ENCODE measurements at places on chromosomes 11 and 22.

DNA sequence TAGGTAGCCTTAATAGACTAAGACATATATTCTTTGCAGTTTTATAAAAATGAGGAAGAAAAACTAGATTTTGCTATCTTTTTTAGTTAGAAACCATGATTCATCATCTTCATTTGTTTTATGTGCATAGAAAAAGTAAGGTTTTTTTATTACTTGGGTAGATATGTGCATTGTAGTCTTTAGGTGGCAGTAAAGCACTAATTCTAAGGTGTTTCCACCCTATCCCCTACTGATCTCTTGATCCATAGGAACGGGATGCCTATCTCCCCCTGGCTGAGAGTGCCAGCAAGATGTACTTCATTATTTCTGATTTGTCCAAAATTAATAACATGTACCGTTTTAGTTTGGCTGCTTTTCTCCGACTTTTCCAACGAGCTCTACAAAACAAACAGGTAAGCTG lies 148.1 kb downstream of the DYNC2H1 start:
- DNase-seq: no peak

DNA sequence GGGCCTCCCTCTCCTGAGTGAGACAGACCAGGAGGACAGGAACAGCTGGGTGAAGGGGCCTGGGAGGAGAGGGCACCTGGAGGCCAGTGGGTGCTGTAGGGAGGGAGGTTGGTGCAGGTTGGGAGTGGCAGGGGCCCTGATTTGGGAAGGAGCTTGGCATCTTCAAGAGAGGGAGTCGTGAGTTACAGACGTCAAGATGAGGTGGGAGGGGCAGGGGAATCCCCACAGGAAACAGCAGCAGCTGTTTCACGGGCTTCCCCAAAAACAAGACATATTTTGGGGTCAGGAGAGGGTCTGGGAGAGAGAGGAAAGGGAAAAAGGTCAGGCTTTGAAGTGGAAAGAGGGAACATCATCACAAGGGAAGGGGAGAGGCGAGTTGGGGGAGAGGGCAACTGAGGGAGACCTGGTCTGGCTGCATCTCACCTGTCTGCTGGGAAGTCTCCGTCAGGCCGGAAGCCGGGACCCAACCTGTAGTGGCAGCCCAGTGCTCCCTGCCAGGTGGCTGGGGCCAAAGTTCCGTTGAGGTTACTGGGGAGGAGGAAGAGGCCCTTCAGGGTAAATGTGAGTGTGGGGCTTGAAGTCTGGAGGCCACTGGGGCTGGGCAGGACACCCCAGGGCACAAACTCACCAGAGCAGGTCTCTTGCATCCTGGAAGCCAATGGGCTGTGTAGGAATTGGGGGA lies 4.4 kb downstream of the NAALADL1 start:
- DNase-seq: no peak

DNA sequence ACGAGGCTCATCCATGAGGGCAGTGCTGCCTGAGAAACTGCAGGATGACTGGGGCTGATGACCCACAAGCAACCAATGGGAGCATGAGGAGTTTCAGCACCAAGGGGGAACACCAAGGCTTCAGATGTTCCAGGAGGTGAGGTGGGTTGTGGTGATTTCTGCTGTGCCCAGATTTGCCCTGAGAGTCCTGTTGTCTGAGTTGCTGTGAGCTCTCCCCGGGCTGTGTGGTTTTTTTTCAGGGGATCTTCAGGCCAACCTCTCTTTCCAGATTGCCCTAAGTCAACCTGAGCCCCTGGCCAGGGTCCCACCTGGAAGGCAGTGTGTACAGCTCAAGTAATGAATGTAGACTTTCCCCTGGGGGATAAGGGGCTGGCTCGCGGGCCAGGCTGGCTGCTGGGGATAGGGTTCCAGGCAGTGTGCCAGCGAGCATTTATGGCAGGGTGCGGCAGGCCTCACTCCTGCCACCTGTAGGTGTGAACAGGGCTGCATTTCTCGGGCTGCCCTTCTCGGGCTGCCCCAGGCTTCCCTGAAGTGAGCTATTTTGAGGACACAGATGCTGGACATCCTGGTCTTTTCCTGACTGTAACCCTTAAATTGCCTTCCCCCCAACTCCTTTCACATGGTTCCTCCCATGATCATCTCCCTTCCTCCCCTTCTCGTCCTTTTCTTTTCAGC lies 9.8 kb downstream of the SLC22A6 start:
- no peak for DNase-seq

GRCh38 chr22:30931541-30932300 lies 36.9 kb downstream of the MORC2 start:
- DNase-seq: no peak

GRCh38 chr22:47767403-47767802 lies 1005.0 kb downstream of the TBC1D22A start:
- no peak for DNase-seq

DNA sequence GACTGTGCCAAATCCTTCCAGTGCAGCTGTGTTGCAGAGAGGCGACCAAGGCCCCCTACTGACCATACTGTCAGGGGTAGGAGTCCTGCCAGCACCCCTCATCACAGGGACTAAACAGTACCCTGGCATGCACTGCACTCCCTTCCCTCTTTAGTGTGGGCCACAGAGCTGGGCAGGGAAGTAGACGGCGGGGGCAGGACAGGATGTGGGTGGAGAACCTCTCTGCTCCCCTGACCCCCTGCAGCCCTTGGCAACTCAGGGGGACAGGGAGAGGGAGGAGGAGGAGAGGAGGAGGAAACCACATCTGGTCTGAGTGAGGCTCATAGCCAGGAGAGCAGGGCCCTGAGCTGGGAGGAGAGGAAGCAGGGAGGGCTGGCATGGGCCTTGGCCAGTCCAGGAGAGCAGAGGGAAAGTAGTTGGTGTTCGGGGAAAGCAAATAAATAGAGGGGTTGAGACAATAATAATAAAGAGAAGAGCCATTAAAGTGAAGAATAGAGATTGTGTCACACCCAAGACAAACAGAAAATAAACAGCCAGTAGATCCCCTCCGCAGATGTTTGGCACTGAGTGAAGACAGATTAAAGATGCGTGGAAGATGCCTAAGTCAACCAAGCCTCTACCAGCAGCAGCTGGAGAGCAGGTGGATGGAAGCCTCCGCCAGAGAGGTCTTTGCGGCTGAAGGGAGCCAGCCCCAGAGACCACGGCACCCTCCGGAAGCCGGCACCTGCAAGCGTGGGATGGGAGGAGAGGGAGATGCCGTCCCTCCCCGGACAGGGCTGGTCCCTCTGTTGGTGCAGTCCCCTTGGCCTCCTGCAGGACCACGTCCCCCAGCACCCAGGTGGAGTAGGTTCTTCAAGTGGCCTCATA lies 61.5 kb downstream of the RPUSD4 start:
- no peak for DNase-seq

- no peak for DNase-seq
Measured at GRCh38 chr22:35226958-35227647, 30.2 kb upstream of the HMGXB4 start.

DNA sequence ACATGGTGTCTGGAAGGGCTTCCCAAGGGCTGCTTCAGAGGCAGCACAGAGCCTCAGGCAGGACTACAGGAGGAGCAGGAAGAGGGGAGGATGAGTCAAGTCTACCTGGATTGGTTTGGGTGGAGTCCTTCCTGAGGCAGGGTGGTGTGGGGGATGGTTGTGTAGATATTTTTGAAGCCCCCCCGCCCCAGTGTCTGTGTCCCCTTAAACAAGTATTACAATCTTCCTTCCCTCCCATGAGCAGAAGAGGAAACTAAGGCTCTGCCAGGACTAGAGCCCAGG lies 34.7 kb upstream of the FCHSD2 start:
- no peak for DNase-seq

GRCh38 chr11:82718307-82718706 lies 15.4 kb downstream of the FAM181B start:
- no peak for DNase-seq

DNA sequence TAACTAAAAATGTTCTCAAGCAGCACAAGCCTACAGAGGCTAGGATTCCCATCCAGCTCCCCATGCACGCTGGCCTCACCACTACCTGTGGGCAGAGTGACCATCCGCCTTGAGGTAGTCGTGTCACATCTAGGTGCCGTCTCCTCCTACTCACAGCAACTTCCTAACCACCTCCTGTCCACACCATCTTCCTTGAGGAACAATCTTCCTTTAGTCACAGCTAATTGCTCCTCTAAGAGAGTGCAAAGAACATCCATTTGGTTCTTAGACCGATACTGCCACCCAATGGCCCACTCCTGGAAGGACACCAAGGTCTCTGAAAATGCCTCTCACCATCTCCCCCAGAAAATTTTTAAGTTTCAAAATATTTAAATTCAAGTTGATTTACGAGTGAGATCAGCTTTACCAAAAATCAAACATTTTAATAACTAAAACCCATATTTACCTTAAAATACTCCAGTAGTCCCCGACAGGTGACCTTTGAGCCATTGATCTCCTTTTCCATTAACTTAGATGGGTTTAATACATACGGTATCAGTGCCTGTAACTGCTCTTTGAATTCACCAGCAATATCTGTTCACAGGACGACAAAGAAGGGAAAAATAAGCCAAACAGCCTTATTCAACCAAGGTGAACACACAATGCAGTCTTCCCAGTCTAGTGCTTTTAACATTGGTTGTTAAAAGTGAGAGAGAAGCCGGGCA lies 21.7 kb upstream of the PLAAT3 start:
- DNase-seq: peak; percentile 18

DNA sequence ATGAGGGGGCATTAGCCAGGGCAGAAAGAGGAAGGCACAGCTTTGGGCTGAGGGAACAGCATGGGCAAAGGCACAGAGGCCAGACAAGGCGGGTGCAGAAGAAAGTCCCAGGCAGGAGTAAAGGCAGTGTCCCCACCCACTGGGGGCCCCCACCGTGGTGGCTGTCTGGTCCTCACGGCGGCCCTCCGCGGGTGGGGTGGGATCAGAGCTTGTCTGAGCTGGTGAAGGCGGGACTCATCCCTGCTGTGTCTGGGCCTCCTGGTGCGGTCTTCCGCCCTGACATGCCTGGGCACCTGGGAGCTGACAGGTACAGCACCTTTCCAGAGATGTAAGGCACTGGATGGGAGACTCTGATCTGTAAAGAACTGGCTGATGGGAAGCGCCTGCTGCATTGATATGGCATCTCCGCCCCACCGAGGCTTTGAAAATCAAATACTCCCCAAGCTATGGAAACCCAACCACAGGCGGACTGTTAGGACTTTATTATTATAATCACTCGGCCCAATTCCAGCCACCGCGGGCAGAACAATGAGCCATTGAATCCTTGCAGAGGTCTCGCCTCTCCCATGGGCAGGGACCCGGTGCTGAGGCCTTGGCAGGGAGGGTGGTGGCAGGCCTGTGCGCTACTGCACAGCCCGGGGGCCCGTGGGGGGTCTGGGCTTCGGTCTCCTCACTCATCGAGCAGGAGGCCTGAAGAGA lies 14.2 kb upstream of the GNB1L start:
- DNase-seq: no peak

DNA sequence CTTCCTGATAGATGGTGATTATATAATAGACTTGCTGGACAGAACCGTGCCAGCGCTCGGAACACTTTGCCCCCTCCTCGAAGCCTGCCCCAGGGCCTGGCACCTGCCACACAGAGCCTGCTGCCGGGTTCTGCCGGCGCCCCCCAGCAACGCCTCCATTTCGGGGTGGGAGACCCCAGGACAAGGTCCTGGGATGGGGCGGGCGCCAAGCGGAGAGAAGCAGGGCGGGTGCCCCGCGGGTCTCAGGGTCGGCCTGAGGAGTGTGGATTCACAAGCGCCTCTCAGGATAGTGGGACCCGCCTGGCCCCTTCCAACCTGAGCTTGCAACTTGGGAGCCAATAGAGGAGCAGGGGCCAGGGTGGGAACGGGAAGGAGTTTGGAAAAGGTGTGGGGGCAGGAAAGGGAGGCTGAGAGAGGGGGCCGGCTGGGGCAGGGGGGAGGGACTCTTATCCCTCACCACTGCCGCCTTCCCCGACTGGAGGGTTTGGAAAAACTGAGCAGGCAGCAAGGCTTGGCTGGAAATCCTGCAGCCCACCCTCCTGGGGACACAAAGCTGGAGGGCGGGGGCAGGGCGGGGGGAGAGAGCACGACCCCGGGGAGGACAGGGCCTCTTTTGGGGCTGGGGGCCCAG lies 3.3 kb upstream of the BCL9L start:
- DNase-seq: no peak

Data from stimulated activated CD8-positive, alpha-beta memory T cell treated with anti-CD3 and anti-CD28 coated beads, Interleukin-7, amount 100 ng/mL, for 48 hours (primary cell).